ENCODE measurements at places on chromosomes 3 and 15.

DNA sequence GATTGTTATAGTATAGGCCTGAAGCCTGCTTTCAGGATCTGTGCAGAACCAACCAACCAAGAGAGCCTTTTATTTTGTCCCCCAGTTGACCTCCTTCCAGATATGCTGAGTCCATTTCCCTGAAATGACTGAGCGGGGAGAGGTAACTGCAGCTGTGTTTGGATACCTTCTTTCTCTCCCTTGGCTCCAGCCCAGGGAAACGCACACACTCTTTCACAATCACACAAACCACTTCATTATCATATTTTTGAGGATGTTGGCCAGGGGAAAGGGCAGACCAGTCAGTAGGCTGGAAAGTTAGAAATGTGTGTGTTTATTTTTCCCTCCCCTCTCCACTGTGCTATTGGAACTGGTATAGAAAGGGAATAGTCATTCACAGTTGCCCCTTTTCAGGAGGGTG is 417.7 kb upstream of the TBL1XR1 start:
- peak; percentile 86 for DNase-seq

DNA sequence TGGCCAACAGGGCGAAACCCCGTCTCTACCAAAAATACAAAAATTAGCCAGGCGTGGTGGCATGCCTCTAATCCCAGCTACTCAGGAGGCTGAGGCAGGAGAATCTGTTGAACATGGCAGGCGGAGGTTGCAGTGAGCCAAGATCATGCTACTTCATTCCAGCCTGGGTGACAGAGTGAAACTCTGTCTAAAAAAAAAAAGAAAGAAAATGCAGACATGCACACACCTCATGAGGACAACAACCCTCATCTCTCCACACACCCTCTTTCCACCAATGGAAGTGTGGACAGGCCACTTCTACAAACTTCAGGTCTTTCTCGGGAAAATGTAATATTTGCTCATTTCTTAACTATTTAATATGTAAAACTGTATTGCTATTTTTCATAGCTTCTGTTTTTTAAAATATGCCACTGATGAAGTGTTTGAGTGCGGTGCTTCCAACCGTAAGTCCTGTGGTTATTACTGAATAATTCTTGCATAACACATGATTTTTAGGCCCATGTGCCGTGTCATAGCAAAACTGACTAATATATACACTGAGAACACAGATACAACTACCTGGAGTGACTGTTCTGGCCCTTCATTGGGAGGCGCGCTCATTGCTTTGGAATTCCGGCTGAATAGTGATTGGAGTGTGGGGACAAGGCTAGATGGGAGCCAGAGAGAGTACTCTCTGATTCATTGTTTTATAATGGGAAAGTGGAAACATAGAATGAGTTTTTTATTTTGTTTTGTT is 23.1 kb downstream of the LRRC31 start:
- DNase-seq: no peak

DNA sequence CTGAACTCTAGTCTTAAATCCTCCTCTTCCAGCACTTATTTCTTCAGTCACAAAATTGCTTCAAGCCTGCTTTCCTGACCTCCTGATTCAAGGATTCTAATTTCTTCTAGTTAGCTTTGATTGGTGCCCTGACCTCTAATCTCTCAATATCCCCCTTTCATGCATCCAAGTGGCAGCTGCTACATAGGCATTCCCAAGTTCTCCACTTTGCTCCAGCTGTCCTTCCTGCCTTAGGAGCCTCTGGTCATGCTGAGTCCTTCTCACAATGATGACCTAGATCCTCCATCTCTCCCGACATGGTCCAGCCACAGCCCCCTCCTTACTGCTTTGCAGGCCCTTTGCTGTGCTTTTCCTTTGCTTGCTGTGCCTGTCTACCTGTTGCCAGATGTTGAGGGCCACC is 347.8 kb upstream of the C2CD4B start:
- no peak for DNase-seq

GRCh38 chr15:70262171-70262570 is 164.5 kb upstream of the TLE3 start:
- DNase-seq: no peak

DNA sequence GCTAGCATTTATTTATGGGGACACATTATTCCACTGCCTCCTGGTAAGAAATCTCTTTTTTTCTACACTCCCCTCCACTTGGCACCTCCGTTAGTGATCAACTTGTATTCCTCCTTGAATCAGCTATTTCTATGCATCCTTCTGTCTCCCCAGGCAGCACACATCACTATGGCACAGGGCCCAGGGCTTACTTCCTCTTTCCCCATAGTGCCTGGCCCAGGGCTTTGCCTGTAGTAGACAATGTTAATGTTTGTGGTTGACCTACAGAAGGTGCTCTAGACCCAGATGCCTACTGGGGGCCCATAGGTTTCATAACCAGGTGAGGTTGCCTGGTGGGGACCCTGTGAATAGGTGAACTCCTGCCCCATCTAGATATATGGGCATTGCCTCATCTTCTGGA is 44.9 kb downstream of the EPHB1 start:
- no peak for DNase-seq

- DNase-seq: no peak
Measured at GRCh38 chr15:57357799-57358198, 18.5 kb upstream of the CGNL1 start.

GRCh38 chr3:99249627-99250026 is 348.1 kb upstream of the DCBLD2 start:
- no peak for DNase-seq

Data from suppressor macrophage (primary cell).